ENCODE measurements at places on chromosomes 16 and 17.

DNA sequence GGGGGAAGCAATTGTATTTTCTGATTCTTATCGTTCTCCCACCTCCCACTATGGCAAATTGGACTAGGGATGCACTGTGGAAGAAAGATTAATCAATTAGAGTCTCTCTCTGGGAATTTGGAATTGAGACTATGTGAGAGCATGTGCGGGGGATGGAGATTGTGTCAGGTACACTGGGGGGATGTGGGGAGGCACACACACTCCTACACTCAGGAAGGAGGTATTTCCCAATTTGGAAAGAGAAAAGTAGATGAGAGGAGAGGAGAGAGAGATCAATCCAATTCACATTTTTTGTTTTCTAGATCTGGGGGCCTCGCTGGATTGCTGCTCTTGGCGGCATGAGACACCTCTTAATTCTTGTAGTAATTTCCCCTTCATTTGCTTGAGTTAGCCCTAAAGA lies 14.3 kb upstream of the PRKCB start:
- DNase-seq: no peak

DNA sequence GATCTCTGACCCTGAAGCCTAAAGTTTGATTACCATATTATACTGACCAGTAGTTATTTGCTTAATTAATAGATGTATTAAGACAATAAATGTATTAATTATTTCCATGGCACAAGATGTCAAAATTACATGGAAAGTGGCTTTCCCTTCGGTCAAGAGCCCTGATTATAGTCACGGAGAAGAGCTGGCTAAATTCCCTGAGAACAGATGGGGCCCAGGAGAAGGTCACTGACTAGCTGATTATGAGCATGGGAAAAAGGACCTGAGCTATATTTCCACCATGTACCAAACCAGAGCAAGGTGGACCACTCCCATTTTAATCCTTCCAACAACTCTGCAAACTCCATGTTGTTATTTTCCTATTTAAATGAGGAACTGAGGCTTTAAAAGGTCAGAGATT lies 12.9 kb upstream of the MYO18A start:
- no peak for DNase-seq

DNA sequence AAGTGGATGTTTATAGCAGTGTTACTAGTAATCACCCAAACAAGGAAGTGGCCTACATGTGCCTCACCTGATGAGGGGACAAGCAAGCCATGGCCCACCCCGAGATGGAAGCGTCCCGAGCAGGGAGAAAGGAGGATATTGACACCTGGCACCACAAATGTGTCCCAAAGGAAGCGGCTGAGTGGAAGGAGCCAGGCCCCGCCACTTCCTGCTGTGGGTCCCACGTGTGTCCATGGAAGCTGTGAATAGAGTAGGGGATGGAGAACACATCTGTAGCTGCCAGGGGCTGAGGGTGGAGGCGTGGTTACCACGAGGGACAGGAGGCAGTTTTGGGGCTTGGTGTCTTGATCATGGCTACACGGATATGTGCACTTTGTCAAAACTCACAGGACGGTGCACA lies 49.2 kb downstream of the KCNJ12 start:
- no peak for DNase-seq

DNA sequence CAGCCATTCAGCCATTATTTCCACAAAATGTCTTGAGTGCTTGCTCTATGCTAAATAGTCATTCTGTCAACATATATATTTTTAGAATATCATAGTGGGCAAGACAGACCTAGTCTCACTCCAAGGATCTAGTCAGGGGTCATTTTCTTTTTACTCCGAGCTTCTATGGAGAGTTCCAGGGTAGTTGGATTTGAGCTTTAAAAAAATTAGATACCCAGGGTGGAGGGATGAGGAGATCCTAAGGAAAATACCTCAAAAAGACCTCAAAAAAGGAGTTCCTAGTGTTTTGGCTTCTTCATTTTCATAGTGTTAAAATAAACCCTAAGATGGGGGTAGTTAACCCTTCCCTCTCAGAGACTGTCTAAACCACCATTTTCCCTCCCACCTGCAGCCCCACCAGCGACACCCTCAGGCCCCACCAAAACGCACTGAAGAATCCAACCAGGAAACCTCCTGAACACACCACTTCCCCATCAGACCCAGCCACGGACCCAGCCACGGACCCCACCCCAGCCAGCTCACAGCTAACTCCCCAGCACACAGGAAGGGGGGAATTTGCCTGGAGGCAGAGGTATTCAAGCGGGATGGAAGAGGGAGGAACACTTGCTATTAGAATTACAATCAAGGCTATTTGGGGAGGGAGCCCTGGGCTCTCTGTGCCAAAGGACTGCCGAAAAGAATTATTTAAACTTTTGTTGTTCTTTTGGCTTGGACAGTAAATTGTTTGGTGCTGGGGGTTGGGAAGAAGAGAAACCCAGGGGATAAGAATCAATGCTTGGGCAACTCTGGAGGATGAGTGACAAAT lies 2.2 kb downstream of the ETV4 start:
- DNase-seq: no peak

- DNase-seq: no peak
Measured at GRCh38 chr17:80389011-80389995, 25.7 kb upstream of the ENDOV start.

DNA sequence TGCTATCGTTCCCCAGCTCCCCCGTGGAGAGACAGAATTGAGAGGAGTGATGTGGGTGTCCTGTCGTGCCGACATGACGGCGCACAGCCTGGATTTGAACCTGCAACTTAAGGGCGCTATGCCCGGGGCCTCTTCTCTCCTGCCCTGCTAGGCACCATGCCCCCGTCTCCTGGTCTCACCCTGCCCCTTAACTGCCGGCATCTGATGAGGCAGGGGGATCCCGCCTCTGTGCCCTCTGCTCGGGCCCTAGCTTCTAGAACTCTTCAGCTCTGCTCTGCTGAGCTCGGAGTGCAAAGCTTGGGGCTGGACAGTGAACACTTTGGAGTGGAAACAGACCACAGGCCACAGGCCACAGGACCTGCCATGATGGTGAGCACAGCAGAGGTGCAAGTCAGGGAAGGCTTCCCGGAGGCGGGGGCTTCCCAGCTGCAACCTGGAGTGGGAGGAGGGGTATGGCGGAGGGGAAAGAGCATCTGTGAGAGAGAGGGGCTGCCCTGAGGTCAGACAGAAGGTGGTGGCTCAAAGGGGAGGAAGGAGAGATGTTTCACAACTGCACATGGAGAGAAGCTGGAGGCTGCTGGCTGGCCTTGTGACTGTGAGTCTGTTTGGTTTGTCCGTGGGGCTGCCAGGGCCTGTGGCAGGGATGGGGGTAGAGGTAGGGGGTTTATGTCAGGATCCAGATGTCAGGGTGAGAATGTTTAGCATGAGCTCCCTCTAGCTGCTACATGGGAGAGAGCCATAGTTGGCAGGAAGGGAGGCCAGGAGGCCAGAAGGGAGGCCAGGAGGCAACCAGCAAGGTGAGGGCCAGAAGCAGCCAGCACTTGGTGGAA lies 107.8 kb downstream of the CRLF3 start:
- no peak for DNase-seq

DNA sequence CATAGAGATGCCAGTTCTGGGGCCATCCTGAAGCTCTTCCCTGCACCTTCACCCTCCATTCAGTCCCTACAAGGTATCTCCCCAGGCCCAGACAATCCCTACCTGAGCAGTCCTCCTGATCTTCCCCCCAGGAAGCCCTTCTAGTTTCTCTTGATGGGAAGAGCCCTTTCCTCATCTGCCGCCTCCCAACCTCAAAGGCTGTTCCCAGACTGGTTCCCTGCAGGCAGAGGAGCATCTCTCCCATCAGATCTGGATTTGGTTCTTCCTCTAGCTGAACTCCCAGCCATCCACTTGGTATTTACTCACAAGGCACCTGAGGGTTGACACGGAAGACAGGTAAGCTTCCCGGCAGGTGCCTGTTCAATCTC lies 24.6 kb upstream of the PHB1 start:
- no peak for DNase-seq

GRCh38 chr17:29073045-29073444 lies 30.1 kb downstream of the PIPOX start:
- DNase-seq: no peak

GRCh38 chr16:87295661-87296531 lies 21.3 kb downstream of the C16orf95 start:
- DNase-seq: no peak

DNA sequence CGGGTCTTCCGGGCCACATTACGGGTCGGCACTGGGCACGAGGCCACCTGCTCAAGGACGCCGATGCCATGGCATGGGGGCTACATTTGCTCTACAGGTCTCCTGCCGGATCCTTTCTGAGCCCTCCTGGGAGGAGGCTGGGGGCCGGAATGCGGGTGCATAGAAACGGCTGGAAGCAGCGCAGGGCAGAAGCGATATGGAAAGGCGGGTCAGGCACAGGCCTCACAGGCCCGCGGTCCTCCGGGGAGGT lies 28.4 kb downstream of the AXIN1 start:
- no peak for DNase-seq

DNA sequence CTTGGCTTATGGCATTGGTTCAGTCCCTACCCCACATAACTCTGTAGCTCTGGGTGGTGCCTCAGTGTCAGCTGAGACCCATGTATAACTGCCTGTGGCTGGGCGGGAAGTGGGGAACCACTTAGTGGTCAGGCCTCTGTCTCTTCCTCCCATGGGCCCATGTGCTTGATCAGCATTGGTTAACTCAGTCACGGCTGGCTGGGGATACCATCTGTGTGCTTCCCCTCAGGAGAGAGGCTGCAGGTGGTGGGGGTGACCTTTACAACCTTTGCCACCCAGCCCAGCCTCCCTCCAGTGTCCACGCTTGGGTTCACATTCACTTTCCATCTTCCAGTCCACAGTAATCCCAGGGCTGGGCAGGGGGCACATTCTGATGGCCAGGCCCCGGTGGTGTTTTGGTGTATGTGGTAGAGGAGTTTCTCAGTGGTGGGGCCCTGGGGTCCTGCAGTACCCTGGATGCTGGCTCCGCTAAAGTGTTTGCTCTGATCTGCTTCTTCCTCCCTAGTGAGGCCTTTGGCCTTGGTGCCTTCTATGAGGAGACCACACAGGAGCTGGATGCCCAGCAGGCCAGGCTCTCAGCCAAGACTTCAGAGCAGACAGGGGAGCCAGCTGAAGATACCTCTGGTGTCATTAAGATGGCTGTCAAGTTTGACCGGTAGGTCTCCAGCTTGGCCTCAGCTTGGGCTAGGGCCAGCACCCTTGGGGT lies 10.2 kb upstream of the NFATC3 start:
- DNase-seq: peak; percentile 41

DNA sequence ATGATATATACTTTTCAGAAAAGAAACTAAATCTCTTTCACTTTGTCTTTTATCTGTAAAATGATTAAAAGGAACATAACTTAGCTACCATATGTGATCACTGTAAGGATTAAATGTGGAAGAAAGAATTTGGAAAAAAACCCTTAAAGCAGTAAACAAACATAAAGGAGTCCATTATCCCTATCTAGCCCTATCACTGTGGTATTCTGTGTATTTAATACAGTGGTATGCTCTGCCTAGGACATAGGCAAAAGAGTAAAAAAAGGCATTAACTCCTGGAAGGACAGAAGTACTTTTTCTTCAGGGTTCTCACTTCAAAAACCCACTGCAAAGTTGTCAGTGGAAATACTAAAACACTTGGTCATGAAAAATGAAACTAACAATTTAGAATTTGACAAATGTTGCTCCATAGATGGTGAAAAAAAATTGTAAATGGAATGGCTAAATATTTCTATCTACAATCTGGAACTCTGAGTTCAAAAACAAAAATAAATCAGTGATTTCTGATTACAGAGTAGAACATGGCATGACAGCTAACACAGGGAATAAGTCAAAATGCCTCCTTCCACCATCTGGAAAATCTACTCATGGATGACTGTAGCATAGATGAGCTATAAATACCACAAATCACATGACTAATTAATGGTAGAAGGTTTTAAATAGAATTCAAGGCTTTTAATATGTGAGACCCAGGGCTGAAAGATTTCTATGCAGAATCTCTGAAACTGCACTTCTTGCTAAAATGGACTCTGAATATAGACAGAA lies 140.1 kb downstream of the ITFG1 start:
- no peak for DNase-seq

- DNase-seq: no peak
Measured at GRCh38 chr16:11759163-11759834, 16.6 kb upstream of the TXNDC11 start.

GRCh38 chr17:7440834-7441195 lies 1.5 kb downstream of the FGF11 start:
- no peak for DNase-seq

GRCh38 chr16:9526791-9527190 lies 435.3 kb downstream of the HAPSTR1 start:
- DNase-seq: no peak

DNA sequence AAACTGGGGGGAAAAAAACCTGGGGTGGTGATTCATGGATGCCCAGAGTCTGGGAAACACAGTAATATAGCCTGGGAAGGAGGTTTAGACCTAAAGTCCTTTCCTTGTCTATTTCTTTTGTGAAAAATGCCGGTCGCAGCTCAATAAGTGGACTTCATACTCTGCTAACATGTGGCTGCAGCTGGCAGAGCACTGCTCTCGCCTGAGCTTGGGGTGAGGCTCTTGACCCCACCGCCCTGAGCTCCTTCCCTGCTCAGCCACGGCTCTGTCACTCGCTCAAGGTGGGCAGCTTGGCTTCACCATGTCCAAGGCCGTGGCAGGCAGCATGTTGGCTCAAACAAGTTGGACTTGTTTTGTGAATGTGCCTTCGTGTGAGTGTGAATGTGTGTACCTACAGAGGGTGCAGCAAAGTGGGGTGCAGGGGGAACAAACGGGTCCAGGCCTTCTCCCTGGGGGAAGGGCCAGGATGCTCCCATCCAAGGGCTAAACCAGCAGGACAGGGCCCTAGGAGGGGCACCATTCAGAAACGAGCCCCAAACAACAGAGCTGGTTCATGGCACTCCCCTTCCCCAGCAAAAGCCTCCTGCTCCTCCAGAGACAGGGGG lies 4.9 kb downstream of the FA2H start:
- no peak for DNase-seq

GRCh38 chr17:51455931-51456330 lies 195.6 kb downstream of the UTP18 start:
- no peak for DNase-seq

DNA sequence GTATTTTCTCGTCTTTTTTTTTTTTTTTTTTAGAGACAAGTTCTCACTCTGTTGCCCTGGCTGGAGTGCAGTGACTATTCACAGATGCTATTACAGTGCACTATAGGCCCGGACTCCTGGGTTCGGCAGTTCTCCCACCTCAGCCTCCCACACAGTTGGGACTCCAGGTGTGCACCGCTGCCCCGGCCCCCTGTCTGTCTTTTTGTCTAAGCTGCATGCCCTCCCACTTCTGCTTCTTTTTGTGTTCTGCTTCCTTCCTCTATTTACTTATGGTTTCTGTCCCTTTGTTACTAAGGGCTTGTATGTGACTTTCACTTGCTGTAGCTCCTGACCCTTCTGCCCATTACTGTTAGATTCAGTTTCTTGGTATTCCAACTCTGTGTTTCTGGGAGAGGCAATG lies 20.5 kb downstream of the SLC7A6 start:
- DNase-seq: no peak

GRCh38 chr17:33277436-33278100 lies 15.5 kb downstream of the ASIC2 start:
- no peak for DNase-seq

- no peak for DNase-seq
Measured at GRCh38 chr17:49976163-49976827, 7.3 kb downstream of the DLX4 start.

GRCh38 chr17:30222721-30223175 lies 12.7 kb downstream of the SLC6A4 start:
- no peak for DNase-seq
